Epithelial cell of esophagus (primary cell): ENCODE measurements at places on chromosomes 5 and 9.

DNA sequence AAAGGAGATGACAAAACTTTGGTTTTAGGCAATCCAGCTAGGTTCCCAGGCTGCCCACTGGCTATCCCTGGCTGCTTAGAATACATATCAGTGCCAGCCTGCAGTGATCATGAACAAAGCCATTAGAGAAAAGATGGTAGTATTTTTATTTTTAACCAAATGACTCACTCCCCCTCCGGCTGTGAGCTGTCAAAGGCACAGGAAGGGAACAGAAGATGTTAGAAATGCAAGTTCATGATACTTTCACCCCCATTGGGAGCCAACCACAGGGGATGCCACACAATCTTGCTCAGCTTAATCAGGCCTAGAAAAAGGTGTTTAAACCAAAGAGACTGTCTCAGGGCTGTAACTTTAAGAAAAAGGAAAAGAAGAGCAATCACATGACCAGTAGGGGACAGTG lies 70.3 kb upstream of the ASTN2 start:
- DNase-seq = peak; percentile 14

- no peak for DNase-seq
These were observed 480.8 kb downstream of the SPATA31A7 start for GRCh38 chr9:61670616-61671015.

GRCh38 chr9:108394726-108395125 lies 461.1 kb downstream of the ACTL7B start:
- no peak for DNase-seq

DNA sequence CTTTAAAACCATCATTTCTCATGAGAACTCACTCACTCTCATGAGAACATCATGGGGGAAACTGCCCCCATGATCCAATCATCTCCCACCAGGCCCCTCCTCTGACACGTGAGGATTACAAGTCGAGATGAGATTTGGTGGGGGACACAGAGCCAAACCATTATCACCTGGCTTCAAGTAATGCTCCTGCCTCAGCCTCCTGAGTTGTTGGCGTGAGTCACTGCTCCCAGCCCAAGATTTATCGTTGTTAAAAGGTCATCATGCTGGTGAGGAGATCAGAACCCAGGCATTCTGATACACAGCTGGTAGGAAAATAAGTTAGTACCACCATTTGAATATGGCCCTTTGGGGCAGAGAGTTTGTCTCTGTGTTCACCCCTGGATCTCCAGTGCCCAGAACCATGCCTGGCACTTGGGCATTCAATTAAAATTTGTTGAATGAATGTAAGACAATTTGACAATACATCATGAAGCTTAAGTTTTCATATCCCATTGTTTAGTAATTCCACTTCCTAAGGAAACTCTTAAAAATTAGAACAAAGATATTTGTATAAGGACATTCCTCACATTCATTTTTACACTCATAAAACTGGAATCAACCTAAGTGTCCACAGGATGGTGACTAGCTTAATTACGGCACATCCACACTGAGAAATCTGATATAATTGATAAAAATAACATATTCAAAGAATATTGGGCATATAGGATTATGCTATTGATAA lies 58.0 kb upstream of the COL15A1 start:
- DNase-seq = no peak

DNA sequence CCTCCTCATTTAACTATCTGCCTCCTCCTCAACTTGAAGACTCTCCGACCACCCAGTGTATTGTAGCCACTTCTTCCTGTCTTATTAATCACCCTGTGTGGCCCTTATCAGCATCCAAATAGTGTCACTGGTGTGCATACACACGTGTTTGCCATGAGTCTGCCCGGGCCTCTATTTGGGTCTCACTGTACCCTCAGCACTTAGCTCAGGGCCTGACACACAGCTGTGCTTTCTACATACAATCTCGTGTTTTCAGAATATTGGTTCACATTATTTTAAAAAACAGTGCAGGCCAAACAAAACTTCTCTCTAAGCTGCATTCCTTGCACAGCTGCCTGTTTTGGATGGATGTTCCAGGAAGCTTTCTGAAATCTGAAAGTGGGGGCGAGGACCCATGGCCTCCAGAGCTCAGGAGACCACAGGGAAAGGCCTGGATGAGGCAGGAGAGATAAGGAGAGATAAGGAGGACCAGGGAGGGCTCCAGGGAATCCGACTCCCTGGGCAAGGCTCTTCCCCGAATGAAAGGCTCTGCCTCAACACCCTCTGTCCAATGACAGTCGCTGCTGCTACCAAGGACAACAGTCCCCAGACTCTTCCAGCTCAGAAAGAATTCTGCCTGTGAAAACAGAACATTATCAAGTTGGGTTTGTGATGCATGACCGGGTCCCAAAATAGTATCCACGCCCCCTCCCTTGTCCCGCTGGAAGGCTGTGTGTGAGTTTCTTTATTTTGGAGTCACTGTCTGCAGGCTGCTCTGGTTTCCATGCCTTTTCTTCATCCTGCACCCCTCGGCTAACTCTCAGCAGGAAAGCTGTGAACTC lies 255.6 kb downstream of the NSG2 start:
- no peak for DNase-seq

GRCh38 chr5:35160486-35161116 lies 69.7 kb downstream of the PRLR start:
- no peak for DNase-seq

- DNase-seq = peak; percentile 30
These were observed 54.3 kb downstream of the NUP214 start for GRCh38 chr9:131179561-131180219.

- peak; percentile 31 for DNase-seq
These were observed 29.4 kb upstream of the ALDH1A1 start for GRCh38 chr9:72982146-72982799.

GRCh38 chr5:14915291-14915952 lies 43.8 kb upstream of the ANKH start:
- DNase-seq = no peak

DNA sequence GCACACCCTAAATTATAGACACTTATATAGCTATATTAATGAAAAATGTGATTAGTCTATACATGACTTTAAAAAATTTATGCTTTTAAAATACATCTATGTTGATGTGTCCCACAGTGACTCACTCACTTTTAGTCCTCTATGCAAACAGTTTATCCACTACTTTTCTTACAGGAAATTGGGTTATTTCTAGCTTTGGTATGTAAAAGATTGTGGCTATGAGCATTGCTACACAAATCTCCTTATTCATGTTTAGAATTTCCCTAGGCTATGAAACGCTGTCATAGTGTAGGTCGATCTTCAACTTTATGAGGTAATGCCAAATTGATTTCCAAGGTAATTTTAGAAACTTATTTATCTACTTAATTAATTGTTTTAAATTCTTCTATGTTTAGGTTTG lies 687.4 kb downstream of the PRR16 start:
- DNase-seq = peak; percentile 34

- no peak for DNase-seq
These were observed 14.8 kb downstream of the TAS2R1 start for GRCh38 chr5:9615331-9615730.

DNA sequence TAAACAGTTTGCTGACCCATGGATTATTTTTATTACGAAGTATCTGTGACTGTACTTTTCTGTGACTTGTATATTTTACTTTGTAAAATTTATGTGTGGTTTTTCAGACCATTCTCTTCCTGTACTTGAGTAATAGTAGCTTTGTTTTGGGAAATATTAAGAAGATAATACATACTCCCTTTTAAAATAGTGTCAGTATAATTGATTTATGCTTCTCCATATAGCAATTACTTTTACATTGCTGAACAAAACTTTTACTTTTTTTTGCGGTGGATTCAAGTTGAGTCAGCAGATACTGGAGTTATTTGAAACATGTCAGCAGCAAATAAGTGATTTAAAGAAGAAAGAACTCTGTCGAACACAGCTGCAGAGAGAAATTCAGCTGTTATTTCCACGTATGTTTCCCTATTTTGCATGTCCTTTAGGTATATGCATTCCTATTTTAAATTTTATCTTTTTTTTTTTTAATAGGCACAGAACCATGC lies 28.4 kb downstream of the TENT2 start:
- no peak for DNase-seq

GRCh38 chr9:16501141-16501540 lies 369.3 kb downstream of the BNC2 start:
- DNase-seq = peak; percentile 84

GRCh38 chr5:77369566-77369965 lies 122.5 kb downstream of the WDR41 start:
- DNase-seq = no peak

GRCh38 chr9:70044490-70045307 lies 1.1 kb downstream of the MAMDC2 start:
- DNase-seq = peak; percentile 66

- DNase-seq = peak; percentile 33
These were observed at the start of gene ANKRD34B for GRCh38 chr5:80569961-80570786. Gene ANKRD34B (minus strand): TSS chr5:80570280. CDS start chr5:80560019, 10,261 bp downstream.

- DNase-seq = no peak
These were observed 53.4 kb downstream of the GNAQ start for GRCh38 chr9:77978086-77978781.

- DNase-seq = peak; percentile 50
These were observed at the start of gene IGFBPL1 for GRCh38 chr9:38423973-38424843. Gene IGFBPL1 (minus strand): TSS chr9:38424454. CDS start chr9:38424424, 30 bp downstream.

GRCh38 chr9:131661568-131662288 lies 78.1 kb downstream of the RAPGEF1 start:
- DNase-seq = no peak

GRCh38 chr5:163718272-163718671 lies 212.9 kb downstream of the MAT2B start:
- DNase-seq = peak; percentile 87

- peak; percentile 75 for DNase-seq
These were observed at the start of gene PRXL2C for GRCh38 chr9:96655198-96655851. Gene PRXL2C (minus strand): TSS chr9:96655317. CDS start chr9:96655281, 36 bp downstream.

DNA sequence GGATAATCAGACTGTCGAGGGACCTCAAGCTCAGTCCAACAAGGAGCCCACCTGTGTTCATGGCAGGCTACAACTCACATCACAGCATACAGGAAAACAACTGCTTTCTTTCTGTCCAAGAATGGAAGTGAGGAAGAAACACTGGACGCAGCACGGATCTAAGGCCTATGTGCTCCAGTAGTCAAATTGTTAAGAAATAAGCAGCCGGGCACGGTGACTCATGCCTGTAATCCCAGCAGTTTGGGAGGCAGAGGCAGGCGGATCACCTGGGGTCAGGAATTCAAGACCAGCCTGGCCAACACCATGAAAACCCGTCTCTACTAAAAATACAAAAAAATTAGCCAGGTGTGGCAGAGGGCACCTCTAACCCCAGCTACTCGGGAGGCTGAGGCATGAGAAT lies 427.8 kb downstream of the BNC2 start:
- peak; percentile 72 for DNase-seq

DNA sequence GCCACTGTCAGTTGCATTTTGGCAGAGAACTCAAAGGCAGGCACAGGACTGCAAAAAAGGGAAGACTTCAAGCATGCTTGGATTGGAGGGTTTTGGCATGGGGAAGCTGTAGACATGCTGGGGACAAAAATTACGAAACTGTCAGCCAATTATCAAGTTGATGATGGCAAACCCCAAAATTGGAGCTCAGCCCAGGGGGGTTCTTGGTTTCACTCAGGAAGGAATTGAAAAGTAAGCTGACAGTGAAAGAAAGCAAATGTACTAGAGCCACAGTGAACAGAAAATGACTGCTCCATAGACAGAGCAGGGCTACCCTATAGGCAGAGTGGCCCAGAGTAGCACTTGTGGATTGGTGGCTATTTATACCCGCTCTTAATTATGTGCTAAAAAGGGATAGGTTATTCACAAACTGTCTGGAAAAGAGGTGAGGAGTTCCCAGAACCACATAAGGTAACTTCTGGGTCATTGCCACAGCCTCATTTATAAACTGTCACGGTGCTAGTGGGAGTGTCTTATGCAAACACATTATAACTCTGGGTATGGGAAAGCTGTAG lies 14.6 kb upstream of the CFAP95 start:
- DNase-seq = no peak

- DNase-seq = no peak
These were observed 55.2 kb upstream of the TMEM252 start for GRCh38 chr9:68595868-68596267.

GRCh38 chr9:101225271-101225670 lies 159.5 kb downstream of the BAAT start:
- no peak for DNase-seq

- peak; percentile 74 for DNase-seq
These were observed at the start of gene LPCAT1 for GRCh38 chr5:1523793-1524480. Gene LPCAT1 (minus strand): TSS chr5:1523960. CDS start chr5:1523844, 116 bp downstream.

- no peak for DNase-seq
These were observed 574.3 kb downstream of the PRR16 start for GRCh38 chr5:121038438-121038837.

DNA sequence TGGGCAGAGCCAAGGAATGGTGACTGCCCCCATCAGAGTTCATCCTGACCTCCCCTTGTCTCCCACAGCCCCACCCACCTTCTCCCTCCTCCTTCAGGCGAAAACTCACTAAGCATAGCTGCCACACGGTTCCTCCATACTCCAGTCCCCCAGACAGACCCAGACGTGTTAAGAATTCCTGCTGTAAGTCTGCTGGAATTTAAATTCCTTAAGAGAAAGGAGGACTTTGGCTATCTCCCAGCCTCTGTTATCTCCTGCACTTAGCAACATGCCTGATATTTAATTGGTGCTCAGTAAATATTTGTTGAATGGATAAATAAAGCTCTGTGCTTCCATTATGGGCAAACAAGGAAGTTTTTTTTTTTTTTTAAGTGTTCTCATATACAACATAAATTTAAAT lies 213.7 kb downstream of the RFK start:
- DNase-seq = peak; percentile 59

GRCh38 chr9:93826209-93826608 lies 128.9 kb downstream of the BARX1 start:
- no peak for DNase-seq

DNA sequence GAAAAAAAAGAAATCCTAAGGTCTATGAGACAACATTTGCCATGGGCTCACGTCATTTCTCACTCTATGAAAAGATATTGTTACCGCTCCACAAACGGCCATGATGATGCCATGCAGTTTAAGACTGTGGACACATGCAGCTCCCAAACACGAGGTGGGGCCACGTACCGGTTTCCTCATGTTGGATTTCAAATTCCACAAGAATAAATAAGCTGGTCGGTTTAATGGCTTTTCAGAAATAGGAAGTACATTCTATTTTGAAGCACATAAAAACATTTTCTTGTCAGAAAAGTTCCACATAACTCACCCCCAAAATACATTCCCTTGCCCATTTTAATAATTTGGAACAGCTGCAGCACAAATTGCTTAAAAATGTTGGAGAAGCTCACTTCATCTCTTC lies 130.6 kb downstream of the MYO10 start:
- DNase-seq = no peak

GRCh38 chr5:74421377-74421776 lies 219.2 kb downstream of the ENC1 start:
- DNase-seq = no peak

DNA sequence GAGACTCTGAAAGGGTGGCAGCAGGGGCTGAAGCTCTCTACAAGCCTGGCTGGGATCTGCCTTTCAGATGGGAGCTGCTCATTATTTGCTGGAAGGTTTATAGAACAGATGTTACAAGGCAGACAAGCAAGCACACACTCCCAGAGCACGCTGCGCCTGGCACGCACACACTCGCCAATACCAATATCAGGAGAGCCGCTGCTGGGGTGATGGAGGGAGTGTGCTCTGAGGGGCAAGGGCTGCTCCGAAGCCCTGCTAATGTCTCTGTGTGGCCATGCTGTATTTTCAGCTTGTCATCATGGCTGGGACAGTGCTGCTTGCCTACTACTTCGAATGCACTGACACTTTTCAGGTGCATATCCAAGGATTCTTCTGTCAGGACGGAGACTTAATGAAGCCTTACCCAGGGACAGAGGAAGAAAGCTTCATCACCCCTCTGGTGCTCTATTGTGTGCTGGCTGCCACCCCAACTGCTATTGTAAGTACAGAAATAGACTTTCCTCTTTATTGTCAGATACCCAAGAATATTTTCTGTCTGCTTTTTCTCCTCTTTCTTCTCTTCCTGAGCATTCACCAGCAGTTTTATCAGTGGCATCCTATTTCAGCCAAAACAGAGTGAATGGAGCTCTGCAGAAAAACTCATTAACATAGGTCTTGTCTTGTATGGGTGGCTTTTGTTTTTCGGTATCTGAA lies 115.1 kb downstream of the BAAT start:
- DNase-seq = no peak
